Activated T-helper 1 cell treated with anti-CD3 and anti-CD28 coated beads, Interleukin-12 subunit alpha, Interleukin-12 subunit beta, Interleukin-2, Interleukin-4 antibody, amounts not matched to agents 30 ng/mL and 10 ng/mL and 1 ng/mL, durations not matched to agents 14 hours and 24 hours and 36 hours (primary cell): ENCODE measurements at places on chromosomes 1 and 21.

DNA sequence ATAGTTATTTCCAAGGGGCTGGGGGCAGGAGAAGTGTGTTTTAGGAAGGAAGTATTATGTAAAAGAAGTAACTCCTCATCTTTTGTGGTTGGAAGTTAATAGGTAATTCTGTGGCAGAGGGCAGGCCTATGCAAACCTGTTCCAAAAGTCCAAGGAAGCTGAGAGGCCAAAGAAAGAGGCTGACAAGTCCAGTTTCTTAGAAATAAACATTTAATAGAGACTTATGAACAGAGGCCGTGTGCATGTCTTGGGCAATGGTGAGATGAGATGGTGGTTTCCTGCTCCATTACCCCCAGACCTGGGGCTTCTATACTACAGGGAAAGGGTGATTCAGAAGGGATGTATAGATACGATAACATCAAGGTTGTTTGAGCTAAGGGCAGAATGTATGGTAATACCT lies 7.6 kb upstream of the CA14 start:
- DNase-seq, result no peak

GRCh38 chr1:67560580-67561255 lies 124.3 kb upstream of the GADD45A start:
- no peak for DNase-seq

DNA sequence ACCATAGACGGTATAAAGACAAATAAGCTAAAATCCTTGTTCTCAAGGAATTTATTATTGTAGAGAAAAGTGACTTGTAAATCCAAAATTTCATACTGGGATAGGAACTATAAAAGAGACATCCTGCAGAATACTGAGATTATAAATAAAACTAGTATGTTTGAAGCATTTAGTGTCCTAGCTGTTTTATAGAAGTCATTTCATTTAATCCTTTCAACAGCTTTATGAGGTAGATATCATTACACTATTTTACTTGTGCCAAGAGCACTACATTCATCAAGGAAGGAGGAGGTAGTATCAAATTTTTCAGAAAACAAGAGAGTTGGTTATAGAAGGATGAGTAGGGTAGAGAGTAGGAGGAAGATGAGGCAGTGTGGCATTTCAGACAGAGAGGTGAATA lies 119.6 kb downstream of the ATF6 start:
- DNase-seq, result no peak

GRCh38 chr1:33392639-33393038 lies 38.3 kb downstream of the PHC2 start:
- DNase-seq, result no peak

DNA sequence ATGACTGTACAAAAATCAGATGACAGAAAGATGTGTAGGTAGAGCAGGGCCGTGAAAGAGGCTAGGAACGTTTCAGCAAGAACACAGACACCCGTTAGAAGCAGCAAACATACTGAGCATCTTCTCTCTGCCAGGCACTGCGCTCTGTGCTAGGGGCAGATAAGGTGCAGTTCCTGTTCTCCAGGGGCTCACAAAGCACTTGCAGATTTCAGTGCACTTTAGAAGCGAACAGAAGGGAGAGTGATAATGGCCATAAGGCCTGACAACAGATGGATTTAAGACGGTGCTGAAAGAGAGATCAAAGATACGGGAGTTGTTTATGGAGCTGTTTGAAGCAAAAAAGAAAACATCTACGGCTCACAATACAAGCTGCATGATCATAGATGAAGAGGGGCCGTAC lies 200.3 kb upstream of the FOXD3 start:
- DNase-seq, result no peak

- no peak for DNase-seq
Observed at GRCh38 chr21:33157303-33157702, 72.4 kb upstream of the IFNAR2 start.

- DNase-seq, result no peak
Observed at GRCh38 chr1:155890251-155890650, 20.9 kb downstream of the RIT1 start.

GRCh38 chr1:87786861-87787545 lies 458.3 kb downstream of the LMO4 start:
- DNase-seq, result no peak

DNA sequence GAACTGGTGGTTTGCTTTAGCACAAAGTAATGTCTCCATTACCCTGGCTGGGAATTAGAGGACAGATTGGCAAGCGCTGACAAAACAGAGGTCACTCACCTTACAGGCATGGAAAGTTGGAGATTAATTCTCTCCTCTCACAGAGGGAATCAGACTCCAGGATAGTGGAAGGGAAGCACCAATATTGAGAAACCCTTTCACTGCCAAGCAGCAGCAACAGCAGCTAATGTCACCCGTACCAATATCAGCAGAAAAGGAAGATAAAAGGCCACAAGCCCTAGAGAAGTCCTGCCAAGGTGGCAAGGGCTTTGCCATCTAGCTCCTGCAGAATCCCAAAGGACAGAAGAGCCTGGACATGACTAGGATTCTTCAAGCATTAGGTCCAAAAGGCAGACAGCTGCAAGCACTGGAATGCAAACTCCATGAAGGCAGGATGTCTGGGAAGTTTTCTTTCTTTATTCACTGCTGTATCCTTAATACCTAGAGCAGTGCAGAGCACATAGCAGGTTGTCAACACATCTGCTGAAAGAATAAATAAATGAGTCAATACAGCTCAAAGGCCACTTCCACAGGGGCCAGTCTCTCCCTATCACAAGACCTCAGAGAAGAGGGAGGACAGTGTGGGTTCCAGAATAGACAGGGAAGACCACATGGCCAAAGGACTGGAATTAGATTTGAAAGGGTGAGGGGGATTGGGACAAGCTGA lies 57.2 kb downstream of the ERI3 start:
- no peak for DNase-seq

- DNase-seq, result no peak
Observed at GRCh38 chr1:17108360-17108759, 10.9 kb downstream of the PADI2 start.
